Myometrial cell (primary cell): ENCODE measurements at places on chromosomes 1 and 21. TPM values are rescaled to one million over a fixed set of nuclear protein-coding genes. Genes with fewer than 3 reads are reported as not detected.

The CR1L gene
- not detected in 2 replicates for total RNA-seq

The GUCA2A gene
- not detected in 2 replicates for total RNA-seq

The KIAA0040 gene
- under 0.01 TPM in 1 of 2 replicates, not detected in the other for total RNA-seq

The ZFP69 gene
- 3.2 and 4.0 TPM in 2 replicates for total RNA-seq

The SELENBP1 gene
- 49.6 and 53.0 TPM in 2 replicates for total RNA-seq

The RHCE gene
- 0.53 and 0.58 TPM in 2 replicates for total RNA-seq

The OR2T35 gene
- not detected in 2 replicates for total RNA-seq

The RNU1-3 gene
- total RNA-seq = not detected in 2 replicates

The BCAS2 gene
- 39.5 and 47.5 TPM in 2 replicates for total RNA-seq

The ZBTB8B gene
- total RNA-seq = not detected in 2 replicates

The PTPN14 gene
- total RNA-seq = 21.0 and 47.0 TPM in 2 replicates

The CYP4B1 gene
- total RNA-seq = not detected in 2 replicates

The ESPN gene
- total RNA-seq = not detected in 2 replicates

The SMCP gene
- total RNA-seq = not detected in 2 replicates

The DDAH1 gene
- 49.6 and 53.7 TPM in 2 replicates for total RNA-seq

The ADSS2 gene
- total RNA-seq = 42.4 and 56.7 TPM in 2 replicates

The ANKRD65 gene
- total RNA-seq = 4.3 and 6.6 TPM in 2 replicates

The LRIF1 gene
- 14.4 and 20.0 TPM in 2 replicates for total RNA-seq

The ANGPTL1 gene
- total RNA-seq = 2.3 and 6.9 TPM in 2 replicates

The CPT2 gene
- 20.2 and 26.1 TPM in 2 replicates for total RNA-seq

The ZNF683 gene
- total RNA-seq = not detected in 2 replicates

The NR5A2 gene
- total RNA-seq = not detected in 2 replicates

The SEMA6C gene
- 1.4 and 3.4 TPM in 2 replicates for total RNA-seq

The LRIG2 gene
- 3.2 and 6.0 TPM in 2 replicates for total RNA-seq

The ALX3 gene
- not detected in 2 replicates for total RNA-seq

The CFAP74 gene
- not detected in 2 replicates for total RNA-seq

The LCE1C gene
- total RNA-seq = not detected in 2 replicates

The ZSCAN20 gene
- 3.5 and 4.3 TPM in 2 replicates for total RNA-seq

The UBXN10 gene
- not detected in 2 replicates for total RNA-seq

The CASQ1 gene
- total RNA-seq = not detected in 2 replicates

The EPHX1 gene
- total RNA-seq = 21.6 and 38.1 TPM in 2 replicates

The S100A5 gene
- total RNA-seq = 1.4 TPM in 1 of 2 replicates, not detected in the other

The SPATC1L gene
- total RNA-seq = 44.7 and 47.3 TPM in 2 replicates

The CYP4A22 gene
- not detected in 2 replicates for total RNA-seq

The RNU1-4 gene
- total RNA-seq = not detected in 2 replicates

The OTUD7B gene
- 5.5 and 11.0 TPM in 2 replicates for total RNA-seq

The SLC45A3 gene
- total RNA-seq = 4.0 and 5.5 TPM in 2 replicates

The ASCL5 gene
- total RNA-seq = not detected in 2 replicates

The KIFAP3 gene
- total RNA-seq = 19.0 and 23.7 TPM in 2 replicates

The RBP7 gene
- total RNA-seq = not detected in 2 replicates

The SPRR4 gene
- total RNA-seq = not detected in 2 replicates

The CLDN17 gene
- total RNA-seq = not detected in 2 replicates

The FAM167B gene
- 0.35 TPM in 1 of 2 replicates, not detected in the other for total RNA-seq

The BACE2 gene
- total RNA-seq = 1.4 and 2.5 TPM in 2 replicates

The SPSB1 gene
- total RNA-seq = 11.9 and 12.1 TPM in 2 replicates

The SIK1 gene
- total RNA-seq = 0.53 TPM in 1 of 2 replicates, not detected in the other

The FAM229A gene
- 0.89 TPM in 1 of 2 replicates, not detected in the other for total RNA-seq

The AMY1A gene
- total RNA-seq = not detected in 2 replicates
